ENCODE measurements at places on chromosomes 7 and 10.

GRCh38 chr7:148699024-148699781 lies 500 bp downstream of the CUL1 start:
- DNase-seq = peak; percentile 33

- DNase-seq = no peak
Observed at GRCh38 chr7:6654842-6655610, 17.9 kb downstream of the ZNF316 start.

DNA sequence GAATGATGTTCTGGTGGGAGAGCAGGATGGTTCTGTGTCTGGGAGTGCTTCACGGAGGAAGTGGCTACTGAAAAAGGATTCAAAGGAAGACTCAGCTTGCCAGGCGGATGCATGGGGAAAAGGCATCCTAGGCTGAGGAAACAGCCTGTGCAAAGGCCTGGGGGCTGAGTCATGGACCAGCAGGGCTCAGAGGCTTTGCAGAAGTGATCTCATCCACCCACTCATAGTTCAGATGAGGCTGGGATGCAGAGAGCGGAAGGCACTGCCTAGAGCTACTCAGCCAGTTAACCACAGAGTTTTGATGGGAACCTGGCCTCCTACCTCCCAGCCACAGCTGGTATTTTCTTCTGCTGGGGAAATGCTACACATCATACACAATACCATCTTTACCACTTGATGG lies 15.8 kb upstream of the ADAMTS14 start:
- peak; percentile 99 for DNase-seq

GRCh38 chr7:113610572-113610971 lies 308.2 kb downstream of the PPP1R3A start:
- no peak for DNase-seq

DNA sequence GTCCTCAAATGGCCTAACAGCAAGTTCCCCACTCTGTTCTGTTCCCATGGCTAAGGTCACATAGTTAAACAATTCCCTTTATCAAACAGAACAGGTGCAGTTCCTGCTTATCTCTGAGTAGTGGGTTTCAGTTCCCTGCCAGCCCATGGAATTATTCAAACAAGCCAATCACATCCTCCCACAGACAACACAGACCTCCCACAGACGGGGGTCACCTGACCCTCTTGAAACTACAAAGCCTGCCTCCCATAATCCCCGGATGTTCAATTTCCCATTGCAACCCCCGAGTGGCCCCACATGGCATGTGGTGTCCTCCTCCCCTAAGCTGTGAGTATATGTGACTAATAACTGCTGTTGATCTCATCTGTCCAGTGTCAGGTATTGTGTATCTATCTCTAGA lies 64.1 kb downstream of the TMEM168 start:
- DNase-seq = no peak

Data from astrocyte of the spinal cord (primary cell).